ENCODE measurements at places on chromosomes 2 and 18.

DNA sequence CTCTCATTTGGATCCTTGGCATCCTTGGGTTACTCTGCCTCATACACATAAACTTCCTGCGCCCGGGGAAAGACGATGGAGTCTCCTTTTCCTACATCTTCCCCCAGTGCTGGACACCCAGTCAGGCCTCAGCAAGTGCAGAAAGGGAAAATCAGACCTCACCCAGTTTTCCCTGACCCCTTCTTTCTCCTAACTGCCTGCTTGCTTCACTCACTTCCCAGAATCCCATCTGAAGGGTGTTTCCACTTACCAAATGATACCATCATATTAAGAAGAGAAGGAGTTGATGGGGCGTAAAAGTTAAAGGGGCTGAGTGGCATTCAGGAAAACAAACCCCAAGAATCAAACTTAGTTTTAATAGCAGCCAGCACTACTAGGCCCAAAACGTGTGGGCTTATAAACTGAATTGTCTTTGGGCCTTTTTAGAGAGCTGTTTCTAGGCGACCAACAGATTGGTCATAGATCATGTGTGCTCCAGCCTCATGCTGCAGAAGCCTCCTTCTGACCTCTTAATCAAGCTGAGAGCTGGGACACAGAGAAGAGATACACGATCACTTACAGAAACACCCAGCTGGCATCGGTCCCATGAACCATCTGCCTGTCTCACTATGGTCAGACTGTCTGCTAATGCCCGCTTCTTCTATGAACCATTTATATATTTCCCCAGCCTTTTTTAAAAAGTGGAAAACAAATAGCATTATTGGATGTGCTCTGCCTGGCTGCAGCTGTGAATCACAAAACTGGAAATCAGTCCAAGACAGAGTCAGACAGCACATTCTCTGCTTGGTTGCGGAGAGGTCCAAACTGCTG lies 165.7 kb upstream of the SLC14A2 start:
- DNase-seq = no peak

DNA sequence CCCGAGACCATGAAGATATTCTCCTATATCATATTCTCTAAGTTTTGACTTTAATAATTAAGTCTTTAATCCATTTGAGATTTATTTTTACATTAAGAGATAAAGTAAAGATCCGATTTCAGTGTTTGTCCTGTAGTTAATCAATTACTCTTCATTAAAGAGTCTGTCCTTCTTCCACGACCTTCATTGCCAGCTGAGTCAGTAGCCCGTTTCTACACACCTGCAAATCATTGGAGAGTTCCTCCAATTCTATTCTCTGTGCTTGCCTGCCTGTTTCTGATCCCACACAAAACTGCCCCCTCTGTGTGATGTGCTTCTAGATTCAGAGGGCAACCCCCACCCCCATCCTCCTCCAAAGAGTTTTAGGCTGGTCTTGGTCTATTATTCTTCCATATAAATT lies 119.2 kb downstream of the KCNF1 start:
- DNase-seq = no peak

DNA sequence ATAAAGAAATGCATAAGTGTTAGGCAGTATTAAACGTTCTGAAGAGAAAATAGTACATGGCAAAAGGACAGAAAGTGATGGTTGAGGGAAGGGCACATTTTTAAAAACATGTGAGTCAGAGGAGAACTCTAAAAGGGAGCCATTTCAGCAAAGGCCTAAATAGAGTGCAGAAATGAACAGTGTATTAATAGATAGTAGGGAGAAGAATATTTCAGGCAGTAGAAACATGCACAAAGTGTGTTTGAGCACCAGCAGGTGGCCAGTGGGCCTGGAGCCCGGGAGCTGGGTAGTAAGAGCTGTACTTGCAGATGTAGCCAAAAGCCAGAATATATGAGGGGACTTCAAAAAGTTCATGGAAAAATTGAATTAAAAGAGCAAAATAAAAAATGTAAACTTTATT lies 288.1 kb upstream of the FIGN start:
- no peak for DNase-seq

DNA sequence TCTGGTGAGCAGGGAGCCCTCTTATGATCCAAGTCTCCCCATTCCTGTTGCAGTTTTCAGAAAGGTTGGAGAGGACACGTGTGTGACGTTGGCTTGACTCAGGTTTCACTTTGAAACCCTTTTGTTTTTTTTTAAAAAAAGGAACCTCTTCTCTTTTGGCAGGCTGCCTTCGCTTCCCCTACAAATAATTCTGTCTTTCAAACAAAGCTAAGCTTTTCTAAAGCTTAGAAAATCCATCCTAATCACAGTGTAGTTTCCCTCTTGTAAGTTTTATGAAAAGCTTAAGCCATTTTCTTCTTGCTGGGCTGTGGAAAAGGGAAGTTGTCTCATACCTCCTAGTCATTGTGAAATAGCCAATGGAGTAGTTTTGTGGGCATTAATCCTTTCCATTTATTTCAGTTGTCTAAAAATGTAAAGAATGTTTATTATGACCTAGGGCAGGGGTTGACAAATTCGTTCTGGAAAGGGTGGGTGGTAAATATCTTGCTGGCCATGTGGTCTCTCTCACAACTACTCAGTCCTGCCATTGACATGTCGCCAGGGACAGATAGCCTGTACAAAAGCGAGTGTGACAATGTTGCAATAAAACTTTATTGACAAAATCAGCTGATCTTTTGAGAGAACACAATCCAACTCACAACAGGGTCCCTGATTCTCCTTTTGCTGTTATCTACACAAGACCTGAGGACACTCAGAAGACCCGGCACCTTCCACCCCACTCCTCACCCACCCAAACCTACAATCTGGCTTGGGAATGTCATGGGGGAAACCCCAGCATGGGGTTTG lies 878.8 kb downstream of the RNF144A start:
- no peak for DNase-seq

DNA sequence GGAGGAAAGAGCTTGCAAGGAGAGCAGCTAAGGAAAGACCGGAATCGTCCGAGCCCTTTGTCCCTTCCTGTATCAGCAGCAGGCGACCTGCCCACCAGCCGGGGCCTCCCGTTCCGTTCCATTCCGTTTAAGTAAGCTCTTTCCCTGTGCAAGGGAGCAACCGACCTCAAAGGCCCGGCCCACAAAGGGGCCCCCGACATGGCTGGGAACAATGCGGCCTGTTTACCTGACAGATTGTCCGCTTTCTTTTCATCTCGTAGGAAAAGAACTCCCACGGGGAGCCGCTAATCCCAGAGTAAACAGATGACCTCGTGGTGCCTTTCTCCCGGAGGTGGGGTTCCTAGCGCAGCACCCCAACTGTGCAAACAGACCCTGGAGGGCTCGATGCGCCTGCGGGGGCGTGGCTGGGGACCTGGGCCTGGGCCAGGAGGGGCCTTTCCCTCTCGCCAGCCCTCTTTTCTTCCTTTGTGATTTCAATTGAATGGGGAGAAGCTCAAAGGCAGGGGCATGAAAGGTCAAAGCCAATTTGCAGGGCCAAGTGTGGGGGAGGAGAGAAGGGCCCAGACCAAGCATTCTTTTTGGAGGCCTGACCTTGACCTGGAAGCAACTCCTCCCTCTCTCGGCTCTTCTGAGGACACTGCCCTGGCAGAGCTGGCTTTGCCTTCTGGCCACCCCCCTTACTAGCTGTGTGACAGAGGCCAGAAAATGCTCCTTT lies 120.2 kb downstream of the INHBB start:
- DNase-seq = no peak

GRCh38 chr2:39696101-39696553 lies 30.4 kb downstream of the TMEM178A start:
- DNase-seq = no peak

DNA sequence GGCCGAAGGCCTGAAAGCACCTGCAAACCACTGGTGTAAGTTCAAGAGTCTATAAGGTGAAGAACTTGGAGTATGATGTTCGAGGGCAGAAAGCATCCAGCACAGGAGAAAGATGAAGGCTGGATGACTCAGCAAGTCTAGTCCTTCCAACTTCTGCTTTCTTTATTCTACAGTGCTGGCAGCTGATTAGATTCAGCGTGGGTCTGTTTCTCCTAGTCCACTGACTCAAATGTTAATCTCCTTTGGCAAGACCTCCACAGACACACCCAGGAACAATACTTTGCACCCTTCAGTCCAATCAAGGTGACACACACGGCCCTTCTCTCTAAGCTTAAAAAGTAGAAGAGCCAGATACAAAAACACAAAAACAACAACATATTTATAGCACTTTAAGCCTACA lies 43.4 kb downstream of the NMS start:
- no peak for DNase-seq

- DNase-seq = no peak
Observed at GRCh38 chr2:75035444-75036353, 77.3 kb downstream of the POLE4 start.

DNA sequence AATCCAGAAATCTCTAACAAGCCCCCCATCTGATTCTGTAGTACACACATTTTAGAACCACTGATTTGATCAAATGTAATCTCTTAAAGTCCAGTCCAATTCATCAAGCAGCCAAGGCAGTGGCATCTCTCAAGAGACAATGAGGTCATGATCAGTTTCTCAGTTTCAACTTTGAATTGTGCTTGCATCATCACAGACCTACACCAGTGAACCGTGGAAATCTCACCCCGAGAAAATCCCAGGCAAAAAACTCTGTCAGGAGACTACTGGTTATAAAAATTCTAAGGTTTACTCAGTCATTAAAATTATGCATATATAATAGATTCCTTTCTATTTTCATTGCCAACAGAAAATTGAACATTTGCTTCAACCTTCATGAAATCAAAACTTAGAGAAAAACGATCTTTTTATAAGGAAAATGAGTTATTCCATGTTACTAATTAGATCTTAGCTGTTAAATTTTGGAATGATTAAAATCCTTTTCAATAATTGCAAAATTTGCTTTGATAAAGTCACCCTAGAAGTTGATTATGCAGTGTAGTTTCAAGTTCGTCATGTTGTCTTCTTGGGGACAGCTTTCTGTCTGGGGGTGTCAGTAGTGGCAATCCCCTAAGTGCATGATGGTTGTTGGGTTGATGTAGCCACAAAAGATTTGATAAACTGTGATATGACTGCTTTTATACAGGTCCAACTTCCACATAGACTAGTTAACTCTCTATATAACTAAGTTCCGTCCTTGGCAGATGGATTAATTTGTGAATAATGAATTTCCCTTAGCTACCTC lies 235.0 kb downstream of the CAMKMT start:
- no peak for DNase-seq

DNA sequence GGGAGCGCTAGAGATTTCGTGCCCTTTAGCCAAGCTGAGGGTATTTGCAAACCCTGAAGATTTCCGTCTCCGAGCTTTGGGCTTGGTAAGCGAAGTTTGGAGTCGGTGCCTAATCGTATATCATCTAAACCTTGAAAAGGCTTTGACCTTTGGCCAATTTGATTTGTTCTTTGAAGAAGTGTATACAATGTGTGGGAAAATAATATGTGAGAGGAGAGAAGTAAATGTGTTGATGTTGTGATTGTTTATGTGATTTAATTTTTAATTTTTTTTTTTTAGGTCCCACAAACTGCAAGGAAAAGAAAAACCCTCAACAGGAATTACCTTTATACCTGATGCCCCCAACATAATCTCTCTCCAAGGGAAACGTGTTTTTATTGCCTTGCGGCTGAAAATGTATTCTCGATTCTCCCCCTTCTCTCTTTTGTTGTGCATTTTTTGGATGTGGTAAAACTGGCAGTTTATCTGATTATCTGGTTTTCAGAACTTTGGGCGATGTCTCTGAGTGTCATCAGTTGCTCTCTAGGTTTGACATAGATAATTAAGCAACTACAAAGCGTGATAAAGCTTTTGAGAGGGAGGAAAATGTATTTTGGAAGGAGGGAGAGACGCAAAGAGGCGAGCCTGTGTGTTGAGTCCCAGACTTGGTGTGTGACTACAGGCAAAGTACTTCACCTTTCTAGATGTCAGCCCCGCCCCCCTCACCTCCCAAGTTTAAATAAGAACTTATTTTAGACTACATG lies 912 bp upstream of the FBXO11 start:
- DNase-seq = no peak

GRCh38 chr18:30828700-30829099 lies 213.8 kb downstream of the DSC3 start:
- no peak for DNase-seq

DNA sequence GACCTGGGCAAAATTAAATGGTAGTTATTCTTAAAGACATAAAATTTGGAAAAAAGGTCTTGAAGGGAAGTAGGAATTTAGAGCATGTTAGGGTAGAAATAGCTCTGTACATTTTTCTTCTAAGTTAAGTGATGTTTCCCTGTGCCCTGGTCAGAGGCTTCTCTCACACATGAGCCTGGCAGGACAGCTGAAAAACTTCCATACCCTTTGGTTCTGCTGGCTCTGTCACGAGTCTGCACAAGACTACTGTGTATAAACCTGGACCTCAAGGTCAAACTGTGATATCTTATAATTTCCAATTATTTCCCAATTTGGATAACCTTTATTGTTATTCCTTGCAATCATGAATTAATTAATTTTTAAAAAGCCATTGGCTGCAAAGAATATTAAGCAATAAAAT lies 664.7 kb downstream of the BCL11A start:
- DNase-seq = no peak

- no peak for DNase-seq
Observed at GRCh38 chr2:180647221-180647620, 333.2 kb upstream of the UBE2E3 start.

GRCh38 chr2:55048508-55049042 lies 1.7 kb downstream of the RTN4 start:
- no peak for DNase-seq

GRCh38 chr2:98216616-98217015 lies 129.6 kb upstream of the CNGA3 start:
- DNase-seq = no peak

DNA sequence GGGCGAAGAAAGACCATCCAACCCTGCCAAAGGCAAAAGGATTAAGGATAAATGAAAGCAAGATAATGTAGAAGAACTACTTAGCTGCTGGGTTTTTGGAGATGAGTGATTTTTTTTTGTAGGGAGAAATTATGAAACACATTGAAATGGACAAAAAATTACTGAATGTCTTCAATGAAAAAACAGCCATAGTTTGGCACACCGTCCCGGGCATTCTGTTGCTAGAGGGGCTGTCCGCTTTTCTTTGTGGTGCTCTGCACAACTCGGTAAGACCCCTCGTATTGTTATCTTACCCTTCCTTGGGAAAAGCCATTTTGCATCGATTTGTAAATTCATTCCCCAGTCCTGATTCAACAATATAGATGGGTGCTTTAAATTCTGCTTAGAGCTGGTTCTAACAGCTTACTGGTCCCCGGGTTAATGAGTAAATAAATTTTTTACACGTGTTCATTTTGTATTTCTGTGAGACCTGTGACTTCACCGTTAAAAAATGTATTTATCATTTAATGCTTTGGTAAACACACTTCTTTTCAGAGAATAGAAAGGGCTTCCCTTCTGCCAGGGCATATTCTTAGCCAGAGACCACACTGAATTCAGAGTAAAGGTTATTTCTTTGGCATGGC lies 912 bp upstream of the LAPTM4A start:
- DNase-seq = no peak

DNA sequence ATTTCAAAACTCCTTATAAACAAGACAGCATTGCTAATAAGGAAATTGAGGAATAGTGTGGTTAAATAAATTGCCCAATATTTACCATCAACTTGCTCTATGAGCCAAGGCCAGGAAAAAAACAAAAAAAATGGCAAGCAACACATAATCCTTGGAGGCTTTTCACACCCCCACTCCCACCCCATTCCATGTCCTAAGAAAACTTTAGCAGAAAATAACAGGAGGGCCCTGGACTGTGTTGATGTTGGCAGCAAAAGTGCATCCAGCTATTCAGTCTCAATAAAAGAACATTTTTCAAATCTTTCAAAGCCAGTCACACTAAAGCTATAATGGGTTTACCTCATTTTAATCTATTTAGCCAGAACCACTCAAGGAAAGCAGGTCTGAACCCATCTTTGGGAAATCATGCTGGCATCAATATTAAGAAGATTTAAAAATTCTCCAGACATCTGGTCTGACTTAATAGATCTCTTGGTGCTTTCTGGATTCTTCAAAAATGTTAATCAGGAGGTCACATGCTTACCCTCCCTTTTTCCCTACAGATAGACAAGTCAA lies 34.6 kb upstream of the STK17B start:
- no peak for DNase-seq

All from stimulated activated CD4-positive, alpha-beta T cell treated with anti-CD3 and anti-CD28 coated beads, Interleukin-1b, Interleukin-23, amount 100 ng/mL, for 24 hours (primary cell).